ENCODE measurements at places on chromosomes 4 and X.

DNA sequence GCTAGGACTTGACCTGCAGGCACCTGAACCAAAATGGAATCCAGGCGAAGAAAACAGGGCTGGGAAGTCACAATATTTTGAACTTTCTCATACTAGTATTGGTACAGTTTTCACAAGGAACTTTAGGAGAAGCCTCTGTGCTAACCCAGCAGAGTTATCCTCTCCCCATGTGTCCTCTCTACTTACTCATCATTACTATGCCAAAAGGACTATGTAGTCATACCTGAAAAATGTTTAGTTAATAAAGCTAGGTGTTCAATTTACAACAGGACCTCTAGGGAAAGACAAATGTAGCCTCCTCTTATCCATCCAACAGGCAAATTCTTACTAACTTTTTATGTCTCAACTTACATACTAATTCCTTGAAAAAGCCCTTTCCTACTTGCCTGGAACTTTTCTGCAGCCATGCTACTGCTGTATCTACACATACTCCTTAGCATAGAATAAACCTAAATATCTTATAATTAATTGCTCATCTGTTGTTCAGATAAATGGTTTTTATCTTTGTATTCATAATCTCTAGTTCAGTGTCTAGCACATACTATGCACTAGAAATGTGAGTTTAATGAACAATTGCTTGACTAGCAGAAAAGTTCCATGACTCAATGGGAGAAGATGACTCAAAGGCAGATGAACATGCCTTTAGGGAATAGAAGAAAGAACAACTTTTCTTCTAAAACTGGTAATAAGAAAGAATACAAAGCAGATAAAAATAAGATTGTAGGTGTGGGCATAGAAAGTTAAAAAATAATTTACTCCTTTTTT is 215.5 kb upstream of the VEGFC start:
- no peak for DNase-seq

- no peak for DNase-seq
These were observed 142.1 kb upstream of the FTHL17 start for GRCh38 chrX:31213941-31214340.

- no peak for DNase-seq
These were observed 323.0 kb upstream of the SPANXN4 start for GRCh38 chrX:142702749-142703148.

GRCh38 chr4:36198068-36198808 is 46.1 kb downstream of the ARAP2 start:
- no peak for DNase-seq

GRCh38 chr4:109609431-109609830 is 49.4 kb downstream of the MCUB start:
- no peak for DNase-seq

GRCh38 chrX:103503163-103503852 is 16.0 kb downstream of the RAB40A start:
- DNase-seq: no peak

DNA sequence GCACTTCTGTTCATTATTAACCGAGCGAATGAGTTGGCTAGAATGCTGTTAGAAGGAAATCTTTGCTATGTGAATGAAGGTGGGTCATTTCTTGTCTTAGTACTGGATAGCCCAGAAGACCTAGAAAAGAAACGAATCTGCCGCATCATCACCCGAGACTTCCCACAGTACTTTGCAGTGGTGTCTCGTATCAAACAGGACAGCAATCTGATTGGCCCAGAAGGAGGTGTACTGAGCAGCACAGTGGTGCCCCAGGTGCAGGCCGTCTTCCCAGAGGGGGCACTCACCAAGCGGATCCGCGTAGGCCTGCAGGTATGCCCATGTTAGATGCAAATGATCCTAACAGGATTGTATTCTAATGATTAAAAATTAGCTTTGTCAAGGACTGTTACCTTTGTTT is 286.3 kb downstream of the ANK2 start:
- DNase-seq: no peak

DNA sequence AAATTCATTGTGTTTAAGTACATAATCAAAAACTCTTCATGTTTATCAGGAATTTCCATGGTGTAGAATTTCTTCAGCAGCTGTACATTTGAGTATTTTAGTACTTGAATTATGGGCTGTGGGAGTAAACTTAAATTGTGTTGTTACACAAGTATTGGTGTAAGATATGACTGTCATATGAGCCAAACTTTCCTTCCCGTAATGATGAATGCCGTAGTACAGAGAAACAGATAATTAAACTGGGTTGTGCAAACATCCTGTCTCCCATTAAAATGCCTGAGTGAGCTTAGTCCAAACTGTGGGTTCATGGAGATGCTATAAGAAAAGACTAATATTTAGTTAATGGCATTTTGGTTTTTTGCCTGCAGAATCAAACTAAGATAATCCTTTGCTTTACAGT is 159.2 kb downstream of the SLC4A4 start:
- DNase-seq: no peak

DNA sequence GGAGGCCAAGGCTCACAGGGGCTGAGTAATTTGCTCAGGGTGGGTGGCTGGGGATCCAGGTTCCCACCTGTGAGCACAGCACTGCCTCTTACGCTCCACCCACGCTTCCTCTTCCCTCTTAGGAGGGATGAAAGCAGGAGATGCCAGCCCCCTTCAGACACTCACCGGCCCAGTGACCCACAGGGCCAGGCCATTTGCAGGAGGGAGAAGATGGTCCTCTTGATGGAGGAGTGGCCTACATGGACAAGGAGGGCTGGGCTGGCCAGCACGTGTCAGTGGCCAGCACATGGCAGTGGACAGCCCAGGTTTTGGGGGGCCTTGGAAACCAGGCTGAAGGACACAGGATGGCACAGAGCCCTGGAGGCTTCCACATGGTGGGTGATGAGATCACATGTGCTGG is 108.1 kb upstream of the PSAPL1 start:
- no peak for DNase-seq

Data from hypothalamus (tissue), 51 donors.